Activated naive CD8-positive, alpha-beta T cell treated with anti-CD3 and anti-CD28 coated beads, Interleukin-2, amount 50 U/mL, for 16 hours (primary cell): ENCODE measurements at places on chromosomes 13 and 19.

GRCh38 chr13:28717170-28717569 lies 1.6 kb downstream of the SLC46A3 start:
- no peak for DNase-seq

DNA sequence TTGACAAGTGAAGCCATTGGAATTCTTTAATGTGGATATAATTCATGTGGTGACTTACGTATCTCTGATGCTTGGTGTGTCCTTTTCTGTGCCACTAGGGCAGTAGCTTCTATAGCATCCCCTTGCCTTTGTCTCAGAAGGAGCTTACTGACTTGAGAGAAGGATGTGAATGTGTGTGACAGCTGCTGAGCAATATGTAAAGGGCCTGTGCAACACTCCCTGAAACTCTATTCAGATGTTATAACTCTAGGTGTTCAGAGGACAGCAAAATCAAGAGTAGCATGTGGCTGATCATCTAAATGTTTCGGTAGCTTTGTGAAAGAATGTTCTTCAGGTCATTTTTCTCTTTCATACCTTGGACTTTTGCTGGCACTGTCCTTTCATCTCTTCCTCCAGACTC lies 189.5 kb downstream of the LMO7 start:
- DNase-seq, result no peak

DNA sequence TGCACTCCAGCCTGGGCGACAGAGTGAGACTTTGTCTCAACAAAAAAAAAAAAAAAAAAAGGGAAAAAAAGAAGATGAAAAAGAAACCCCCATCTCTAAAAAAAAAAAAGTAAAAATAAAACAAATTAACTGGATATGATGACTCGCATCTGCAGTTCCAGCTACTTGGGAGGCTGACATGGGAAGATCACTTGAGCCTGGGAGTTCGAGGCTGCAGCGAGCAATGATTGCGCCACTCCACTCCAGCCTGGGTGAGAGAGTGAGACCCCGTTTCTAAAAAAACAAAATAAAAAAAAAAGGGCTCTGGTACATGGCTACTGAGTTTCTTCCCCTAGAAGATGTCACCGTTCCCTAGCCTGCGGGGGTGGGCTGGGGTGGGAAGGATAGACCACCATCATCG lies 2.4 kb upstream of the CATSPERG start:
- DNase-seq, result no peak

- no peak for DNase-seq
Measured at GRCh38 chr19:10003271-10003670, 7.0 kb downstream of the COL5A3 start.

GRCh38 chr13:97548711-97549110 lies 114.7 kb downstream of the RAP2A start:
- no peak for DNase-seq

DNA sequence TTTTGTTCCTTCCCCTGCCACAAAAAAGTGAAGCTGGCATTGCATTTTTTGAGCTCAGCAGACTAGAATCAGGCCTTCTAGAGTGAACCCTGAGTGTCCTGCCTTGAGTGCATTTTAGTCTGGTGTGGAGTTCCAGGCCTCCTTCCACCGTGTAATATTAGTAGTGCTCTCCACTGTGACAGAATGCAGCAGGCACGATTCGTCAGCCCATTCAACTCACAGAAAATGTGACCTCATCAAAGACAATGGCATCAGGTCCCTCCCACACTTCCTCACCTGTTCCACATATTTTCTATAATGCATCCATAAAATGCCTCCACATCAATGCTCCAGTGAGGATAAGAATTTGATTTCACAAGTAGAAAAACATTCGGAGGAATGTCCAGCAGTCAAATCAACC lies 227.6 kb downstream of the FGF9 start:
- DNase-seq, result no peak

GRCh38 chr19:18294467-18294864 lies 13.0 kb upstream of the JUND start:
- DNase-seq, result peak; percentile 73

- no peak for DNase-seq
Measured at GRCh38 chr19:30297969-30298368, 74.2 kb upstream of the ZNF536 start.

DNA sequence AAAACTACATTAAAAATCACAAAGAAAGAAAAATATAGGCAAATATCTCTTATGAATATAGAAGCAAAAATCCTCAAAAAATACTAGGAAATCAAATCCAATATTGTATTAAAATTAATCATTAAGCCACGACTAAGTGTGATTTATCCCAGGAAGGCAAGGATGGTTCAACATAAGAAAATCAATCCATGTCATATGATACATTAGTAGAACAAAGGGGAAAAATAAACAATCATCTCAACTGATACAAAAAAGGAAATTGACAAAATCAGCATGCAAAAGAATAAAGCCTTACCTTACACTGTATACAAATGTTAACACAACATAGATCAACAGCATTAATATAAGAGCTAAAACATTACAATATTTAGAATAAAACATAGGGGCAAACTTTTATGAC lies 933.3 kb downstream of the PCDH9 start:
- no peak for DNase-seq

GRCh38 chr19:39733841-39734240 lies 4.0 kb downstream of the CLC start:
- DNase-seq, result no peak

GRCh38 chr19:17951990-17952976 lies 14.6 kb upstream of the KCNN1 start:
- DNase-seq, result no peak

DNA sequence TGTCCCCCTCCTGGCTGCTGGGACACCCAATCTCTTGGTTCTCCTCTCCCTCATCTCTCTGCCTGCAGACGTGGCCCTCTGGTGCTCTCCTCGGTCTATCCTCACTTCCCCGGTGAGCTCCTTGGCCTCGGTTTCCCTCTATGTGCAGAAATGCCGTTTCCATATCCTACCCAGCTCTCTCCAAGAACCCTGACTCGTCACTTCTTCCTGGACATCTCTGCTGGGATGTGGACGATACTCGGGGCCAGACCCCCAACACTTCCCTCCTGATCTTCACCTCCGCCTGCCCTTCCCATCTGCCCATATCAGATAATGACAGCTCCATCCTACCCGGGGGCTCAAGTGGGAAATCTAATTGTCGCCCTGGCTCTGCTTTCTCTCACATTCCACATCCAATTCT lies 7.9 kb downstream of the AP2S1 start:
- DNase-seq, result no peak

GRCh38 chr19:33459222-33460090 lies 62.1 kb downstream of the PEPD start:
- DNase-seq, result no peak

DNA sequence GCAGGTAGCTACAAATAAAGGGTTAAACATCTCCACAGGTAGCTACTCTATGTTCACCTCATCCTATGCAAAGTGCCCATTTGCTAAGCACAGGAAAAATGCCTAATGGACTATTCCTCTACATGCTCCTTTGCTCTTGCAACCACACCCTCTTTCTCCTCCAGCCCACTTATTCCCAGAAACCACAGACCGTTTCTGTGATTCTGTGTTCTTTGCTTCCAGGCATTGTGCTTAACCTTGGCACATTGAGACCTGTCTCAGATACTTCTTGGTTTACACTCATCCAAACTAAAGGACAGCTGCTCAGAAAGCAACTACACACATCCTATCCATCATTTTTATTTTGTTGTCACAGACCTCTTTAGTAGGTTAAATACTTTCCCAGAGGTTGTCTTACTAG lies 785.0 kb upstream of the MIR17HG start:
- DNase-seq, result no peak

DNA sequence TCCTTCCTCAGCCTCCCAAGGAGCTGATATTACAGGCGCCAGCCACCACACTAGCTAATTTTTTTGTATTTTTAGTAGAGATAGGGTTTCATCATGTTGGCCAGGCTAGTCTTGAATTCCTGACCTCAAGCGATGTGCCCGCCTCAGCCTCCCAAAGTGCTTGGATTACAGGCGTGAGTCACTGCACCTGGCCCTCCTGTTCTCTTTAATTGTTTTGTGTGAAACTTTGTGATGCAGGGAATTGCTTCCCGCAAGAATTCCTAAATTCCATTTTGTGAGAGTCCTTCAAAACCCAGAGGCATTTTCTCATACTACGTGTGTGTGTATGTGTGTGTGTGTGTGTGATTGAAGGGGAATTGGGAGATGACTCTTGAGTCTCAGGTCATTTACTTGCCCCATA lies 65.0 kb upstream of the ZNF835 start:
- DNase-seq, result no peak
